ENCODE measurements at places on chromosomes 2 and 18.

DNA sequence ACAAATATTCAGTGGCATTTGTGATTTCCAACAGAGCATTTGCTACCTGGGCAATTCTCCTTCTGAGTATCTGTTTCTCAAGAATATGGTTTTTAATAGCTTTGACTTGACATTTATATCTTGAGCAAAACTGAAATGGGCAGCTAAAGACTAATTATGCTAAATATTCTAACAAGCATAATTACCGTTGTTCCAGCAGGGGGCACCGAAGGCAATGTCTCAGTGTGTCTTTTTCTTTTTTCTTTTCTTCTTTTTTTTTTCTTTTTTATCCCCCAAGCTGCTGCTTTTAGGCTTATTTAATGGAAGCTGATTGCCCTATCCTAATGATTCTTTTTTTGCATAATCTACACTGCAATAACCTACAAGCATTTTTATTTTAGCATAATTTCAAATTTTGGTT lies 138.9 kb upstream of the NABP1 start:
- DNase-seq = no peak

- no peak for DNase-seq
These were observed 97.6 kb downstream of the RAPH1 start for GRCh38 chr2:203437511-203437910.

- no peak for DNase-seq
These were observed 101.2 kb upstream of the SLC38A11 start for GRCh38 chr2:165056564-165056963.

- peak; percentile 76 for DNase-seq
These were observed 1.8 kb upstream of the ALK start for GRCh38 chr2:29923110-29923721.

DNA sequence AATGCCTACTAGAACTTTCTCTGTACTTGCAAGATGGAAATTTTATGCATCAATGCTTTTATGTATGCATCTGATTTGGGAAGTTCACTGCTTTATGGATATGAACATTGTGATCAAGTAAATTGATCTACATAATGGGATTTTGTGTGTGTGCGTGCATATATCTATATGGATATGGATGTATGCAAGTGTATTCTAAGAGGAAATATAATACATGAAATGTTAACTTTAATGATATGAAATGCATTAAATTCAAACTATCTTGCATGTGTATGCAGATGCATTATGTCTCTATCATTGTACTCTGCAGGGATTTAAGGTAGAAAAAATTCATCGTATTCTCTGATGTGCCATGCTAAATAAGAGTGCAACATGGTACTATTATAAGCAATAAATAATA lies 1855.4 kb upstream of the PIK3C3 start:
- DNase-seq = no peak

DNA sequence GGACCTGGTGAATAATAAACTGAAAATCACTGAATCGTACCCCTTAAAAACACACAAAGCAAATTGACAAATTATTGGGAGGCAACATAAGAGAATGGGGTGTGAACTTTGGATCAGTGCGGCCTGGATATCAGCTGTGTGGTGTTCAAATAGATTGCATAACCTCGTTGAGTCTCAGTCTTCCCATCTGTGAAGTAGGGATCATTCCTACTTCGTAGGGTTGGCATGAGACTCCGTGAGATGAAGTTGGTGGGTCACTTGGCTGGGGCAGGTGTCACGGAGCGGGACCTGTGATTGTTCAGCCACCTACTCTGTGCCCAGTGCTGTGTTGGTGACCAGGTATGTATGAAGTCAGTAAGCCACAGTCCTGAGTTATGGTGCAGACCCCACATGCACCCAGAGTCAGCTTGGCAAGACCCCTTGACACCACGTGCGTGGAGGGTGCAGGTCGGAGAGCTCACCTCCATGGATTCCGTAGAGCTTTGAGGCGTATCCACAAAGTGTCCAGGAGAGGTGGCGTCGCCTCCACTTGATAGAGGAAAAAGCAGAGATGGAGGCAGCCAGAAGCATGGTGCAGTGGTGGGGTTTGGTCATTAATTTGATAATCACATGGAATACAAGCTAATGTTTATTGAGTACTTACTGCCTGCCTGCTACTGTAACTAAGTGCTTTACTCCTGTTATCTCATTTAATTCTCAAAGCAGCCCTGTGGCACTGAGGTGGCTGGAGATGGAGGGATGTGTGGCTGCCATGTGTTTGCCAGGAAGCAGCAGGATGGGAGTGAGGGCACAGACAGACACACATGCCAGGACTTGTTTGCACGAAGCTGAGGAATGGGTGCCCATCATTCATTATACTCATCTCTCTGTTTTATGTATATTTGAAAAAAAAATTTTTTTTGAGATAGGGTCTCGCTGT lies 35.8 kb downstream of the HPCAL1 start:
- no peak for DNase-seq

DNA sequence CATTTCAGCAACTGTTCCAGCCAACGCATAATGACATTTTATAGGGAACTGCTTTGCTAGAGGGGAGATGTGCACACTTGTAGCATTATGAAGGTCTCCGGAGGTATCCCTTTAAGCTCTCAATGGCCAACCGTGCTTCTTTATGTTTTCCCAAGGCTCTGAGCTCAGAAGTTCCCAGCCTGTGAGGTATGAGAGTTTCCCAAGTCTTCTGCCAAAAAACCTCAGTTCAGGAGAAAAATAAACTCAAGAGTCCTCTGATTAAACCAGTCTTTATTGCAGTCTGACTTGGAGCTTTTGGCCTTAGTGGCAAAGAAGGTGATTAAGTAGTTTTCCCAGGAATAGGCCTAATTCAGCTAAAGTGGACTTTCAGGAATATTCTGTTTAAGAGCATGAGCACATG lies 35.4 kb upstream of the ZNF532 start:
- DNase-seq = no peak

DNA sequence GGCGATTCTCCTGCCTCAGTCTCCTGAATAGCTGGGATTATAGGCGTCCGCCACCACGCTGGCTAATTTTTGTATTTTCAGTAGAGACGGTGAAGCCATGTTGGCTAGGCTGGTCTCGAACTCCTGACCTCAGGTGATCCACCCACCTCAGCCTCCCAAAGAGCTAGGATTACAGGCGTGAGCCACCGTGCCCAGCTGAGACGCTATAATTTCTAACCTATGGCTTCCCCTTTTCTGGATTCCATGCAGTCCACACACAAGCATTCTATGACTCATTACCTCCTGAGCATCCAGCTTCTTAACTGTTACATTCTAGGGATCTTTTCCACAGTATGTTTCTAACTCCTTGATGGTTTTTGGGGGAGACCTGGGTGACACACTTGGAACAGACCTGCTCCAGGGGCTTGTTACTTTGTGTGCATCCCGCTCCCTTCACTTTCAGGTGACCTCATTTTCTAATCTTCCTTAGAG lies 11.8 kb upstream of the KCMF1 start:
- no peak for DNase-seq

- peak; percentile 61 for DNase-seq
These were observed 683 bp downstream of the GBX2 start for GRCh38 chr2:236167297-236168109.

GRCh38 chr2:25448808-25449207 lies 107.1 kb upstream of the DNMT3A start:
- no peak for DNase-seq

DNA sequence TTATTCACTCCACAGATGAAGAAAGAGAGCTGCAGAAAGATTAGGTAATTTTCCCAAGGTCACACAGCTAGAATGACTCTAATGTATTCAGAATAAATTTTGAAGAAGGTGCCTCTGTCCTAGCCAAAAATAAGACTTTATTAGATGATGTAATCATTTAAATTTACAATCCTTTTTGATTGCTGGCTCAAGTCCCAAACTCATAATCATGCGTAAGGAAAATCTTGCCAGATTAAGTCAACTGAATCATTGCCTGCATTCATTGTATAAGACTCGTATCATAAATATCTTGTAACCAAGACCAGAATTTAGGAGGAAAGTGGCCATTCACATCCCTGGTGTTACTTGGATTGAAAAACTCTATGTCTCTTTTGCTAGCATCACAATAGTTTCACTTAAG lies 53.1 kb upstream of the STK39 start:
- DNase-seq = no peak

GRCh38 chr2:230932556-230933511 lies 7.8 kb upstream of the GPR55 start:
- no peak for DNase-seq

DNA sequence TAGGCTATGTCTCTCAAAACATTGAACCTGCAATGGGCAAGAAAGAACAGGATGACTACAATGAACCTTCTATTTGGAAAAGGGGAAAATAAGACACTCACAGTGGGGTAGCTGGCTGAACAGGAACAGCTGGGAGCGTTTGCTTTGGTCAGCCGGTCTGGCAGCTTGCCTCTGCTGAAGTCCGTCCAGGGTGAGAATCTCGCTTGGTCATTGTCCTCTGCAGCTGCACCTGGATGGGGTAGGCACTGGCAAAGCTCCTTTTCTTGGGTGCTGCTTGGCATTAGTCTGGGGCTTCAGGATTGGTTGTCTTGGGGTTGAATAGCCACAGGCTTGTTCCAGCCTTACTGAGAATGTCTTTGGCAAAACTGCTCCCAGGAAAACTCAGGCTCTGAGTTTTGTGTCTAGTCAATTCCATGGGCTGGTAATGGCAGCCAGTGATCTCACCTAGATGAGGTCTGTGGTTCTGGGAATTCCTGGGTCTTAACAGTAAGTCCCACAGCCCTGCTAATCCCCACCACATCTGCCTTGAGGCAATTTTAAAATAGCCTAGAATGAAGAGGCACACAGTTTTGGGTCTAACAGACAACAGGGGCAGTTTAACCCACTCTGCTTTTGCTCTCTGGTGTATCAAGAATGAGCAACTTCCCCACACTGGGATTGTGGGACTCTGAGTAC lies 13.4 kb downstream of the NEDD4L start:
- DNase-seq = peak; percentile 38

DNA sequence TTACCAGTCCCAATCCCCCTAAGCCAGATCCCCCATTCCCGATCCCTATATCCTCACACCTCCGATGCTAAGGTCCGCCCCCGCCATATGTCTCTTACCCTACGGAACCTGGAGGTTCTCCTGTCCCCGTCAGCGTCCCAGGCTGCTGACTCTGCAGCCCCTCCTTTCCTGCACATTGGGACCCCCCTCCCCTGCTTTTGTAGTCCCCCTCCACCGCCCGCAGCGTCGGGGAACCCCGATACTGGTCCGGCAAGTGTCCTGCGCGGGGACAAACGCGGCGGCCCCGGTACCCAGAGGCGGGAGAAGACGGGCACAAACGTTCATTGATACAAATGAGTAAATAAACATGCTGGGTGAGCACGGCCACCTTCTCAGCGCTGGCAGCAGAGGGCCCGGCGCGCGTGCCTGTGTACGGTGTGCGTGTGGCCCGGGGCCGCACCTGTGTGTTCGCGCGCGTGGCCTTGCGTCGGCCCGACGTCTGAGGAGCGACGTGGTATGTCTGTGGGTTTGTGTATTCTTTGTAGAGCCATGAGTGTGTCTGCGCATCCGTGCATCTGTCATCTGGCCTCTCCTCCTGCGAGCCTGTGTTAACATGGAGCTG lies 2.0 kb upstream of the CYP26B1 start:
- no peak for DNase-seq

DNA sequence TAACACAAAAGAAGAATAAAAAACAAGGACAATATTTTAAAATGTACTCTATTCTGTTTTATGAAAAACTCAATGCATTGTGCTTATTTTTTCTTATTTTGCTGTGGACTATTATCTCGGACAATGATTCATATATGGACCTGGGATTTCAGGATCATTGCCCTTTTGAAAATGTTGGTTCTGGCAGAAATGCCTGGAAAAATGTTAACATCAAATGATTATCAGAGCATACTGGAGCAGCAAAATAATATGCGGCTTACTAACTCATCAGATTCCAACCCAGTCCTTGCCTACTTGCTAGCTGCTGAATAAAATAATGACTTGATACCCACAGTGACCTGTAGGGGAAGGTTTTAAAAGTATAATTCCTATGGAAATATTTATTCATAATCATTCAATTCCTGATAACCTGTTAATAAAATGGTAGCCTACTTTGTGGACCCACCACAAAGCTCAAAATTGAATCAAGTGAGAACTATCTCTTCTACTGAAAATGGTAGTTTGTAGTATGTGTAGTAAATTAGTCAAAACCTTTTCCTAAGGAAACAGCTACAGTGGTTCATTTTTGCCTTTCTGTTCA lies 117.4 kb downstream of the NEB start:
- DNase-seq = no peak

Data from SHP77 (cell line).